ENCODE measurements at places on chromosomes 6 and 20.

DNA sequence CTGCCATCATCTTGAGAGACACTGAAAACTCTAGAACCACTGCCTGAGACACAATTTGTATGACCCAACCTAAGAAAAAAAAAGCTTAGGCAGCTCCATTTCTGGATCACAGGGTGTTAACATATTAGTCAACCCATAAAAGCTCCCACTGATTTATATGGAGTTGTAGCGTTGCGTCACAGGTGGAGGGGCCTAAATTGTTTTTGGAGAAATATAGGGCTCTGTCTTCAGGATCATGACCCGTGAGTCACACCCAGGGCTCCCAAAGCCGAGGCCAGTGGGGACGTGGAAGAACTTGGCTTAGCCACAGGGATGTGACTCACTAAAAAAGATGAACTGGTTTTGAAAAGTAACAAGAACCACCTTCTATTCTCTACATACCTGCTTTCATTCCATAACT, 116.5 kb upstream of the BMP2 start:
- peak; percentile 98 for DNase-seq

- no peak for DNase-seq
Measured at GRCh38 chr6:31287619-31288018, 15.7 kb upstream of the HLA-C start.

DNA sequence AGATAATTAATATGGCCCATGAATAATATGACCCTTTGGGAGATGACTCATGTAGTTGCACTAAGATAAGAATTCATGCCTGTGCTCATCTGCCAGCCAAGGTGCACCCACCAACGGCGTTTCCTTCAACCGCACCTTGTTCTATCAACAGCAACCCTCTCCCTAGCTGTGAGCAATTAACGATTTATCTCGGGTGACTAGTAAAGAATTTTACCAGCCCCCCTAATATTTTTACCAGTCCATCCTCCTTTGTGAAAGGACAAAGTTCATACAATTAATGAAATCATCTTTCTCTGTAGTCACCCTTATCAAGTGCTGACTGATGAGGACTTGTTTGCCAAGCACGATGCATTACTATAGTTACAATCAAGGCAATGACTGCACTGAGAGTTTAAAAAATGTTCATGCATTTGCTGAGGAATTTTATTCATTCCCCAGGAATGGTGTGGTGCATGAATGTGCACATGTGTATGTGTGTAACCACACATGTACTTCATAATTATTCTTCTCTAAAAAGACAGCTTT, 118.7 kb downstream of the SMOC2 start:
- peak; percentile 33 for DNase-seq

- DNase-seq = no peak
Measured at GRCh38 chr6:25612666-25613065, 39.3 kb upstream of the SCGN start.

- DNase-seq = peak; percentile 64
Measured at GRCh38 chr6:163415620-163416556, 1.4 kb downstream of the QKI start.

GRCh38 chr6:75492386-75493153, 1.0 kb downstream of the FILIP1 start:
- DNase-seq = no peak

GRCh38 chr6:164507206-164507940, 802.0 kb downstream of the C6orf118 start:
- no peak for DNase-seq

GRCh38 chr6:47521961-47522360, 44.4 kb downstream of the CD2AP start:
- DNase-seq = no peak

GRCh38 chr20:54255157-54255556, 47.3 kb downstream of the PFDN4 start:
- DNase-seq = no peak

DNA sequence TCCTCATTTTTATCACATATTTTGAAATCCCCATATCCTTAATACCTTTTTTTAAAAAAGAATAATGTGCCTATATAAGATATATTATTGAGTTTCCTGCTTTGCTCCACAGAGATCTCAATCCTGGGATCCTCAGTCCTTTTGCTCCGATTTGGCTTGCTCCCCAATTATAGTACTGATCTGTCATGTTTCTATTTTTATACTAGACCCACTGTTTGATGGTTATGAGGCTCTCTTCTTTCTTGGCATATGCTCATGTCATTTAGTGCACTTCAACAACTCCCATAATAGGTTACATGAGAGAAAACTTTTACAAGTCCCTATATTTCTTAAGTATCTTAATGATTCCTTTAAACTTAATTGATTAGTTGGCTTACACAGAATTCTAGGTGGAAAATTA, 958.5 kb upstream of the EPHA7 start:
- DNase-seq = no peak

DNA sequence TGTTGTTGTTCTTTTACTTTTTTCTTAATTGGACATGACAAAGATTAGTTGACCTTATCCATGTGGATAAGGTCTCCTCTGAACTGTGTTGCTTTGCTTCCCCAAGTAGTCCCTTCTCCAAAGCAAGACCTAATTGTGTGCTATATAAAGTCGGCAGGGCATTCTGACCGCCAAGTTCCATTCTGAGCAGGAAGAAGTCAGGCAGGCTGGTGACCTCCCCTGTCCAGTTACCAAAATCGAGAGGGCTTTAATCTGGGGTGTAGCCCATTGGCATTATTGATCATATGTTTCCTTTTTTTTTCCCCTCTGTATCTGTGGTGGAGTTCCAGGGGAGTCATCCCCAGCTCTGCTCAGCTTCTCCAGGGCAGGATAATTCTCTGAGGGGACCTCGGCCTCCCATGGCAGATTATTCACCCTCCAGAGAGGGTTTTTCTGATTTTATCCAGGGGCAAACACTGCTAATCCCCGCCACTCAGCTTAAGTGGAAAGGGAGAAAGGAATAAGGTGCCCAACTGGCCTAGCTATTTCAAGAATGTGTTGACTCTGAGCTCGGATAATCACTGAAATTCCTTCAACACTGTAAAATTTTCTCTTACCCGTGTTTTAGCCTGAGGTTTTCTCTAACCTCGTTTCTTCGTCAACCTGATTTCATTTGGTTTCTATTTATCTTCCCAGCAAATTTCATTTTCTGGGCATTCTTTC, 71.8 kb upstream of the L3MBTL3 start:
- no peak for DNase-seq

- DNase-seq = no peak
Measured at GRCh38 chr6:138769102-138769676, 4.4 kb upstream of the CCDC28A start.

GRCh38 chr20:57907131-57908000, 197.6 kb upstream of the PMEPA1 start:
- no peak for DNase-seq

DNA sequence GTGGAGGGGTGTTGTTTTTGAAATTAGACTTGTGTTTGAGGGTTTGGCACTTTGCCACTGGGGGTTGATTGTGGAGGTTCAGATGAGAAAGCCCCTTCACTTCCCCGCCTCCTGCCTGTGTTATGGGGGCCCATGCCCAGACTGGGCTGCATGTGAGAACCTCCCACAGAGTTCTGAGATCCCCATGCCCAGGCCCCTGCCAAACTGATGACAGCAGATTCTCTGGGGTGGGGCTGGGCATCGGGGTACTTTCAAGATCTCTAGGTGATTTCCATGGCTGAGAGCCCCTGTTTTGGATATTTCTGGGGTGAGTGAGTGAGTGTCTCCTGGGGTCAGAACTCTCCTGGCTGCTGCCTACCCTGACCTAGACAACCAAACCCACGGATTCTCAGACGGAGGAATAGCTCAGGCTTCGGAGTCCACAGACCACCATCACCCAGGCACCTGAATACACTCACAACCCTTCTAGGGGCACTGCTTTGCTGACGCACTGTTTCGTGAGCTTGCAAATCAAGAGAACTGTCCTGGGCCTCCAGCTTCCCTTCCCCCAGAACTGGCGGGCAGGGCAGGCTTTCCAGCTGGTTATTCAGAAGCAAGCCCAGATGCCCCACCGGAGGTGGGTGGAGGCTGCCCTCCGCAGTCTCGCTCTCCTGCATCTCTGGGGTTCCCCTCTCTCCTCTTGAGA, 6.3 kb downstream of the BCAS1 start:
- DNase-seq = no peak

- DNase-seq = no peak
Measured at GRCh38 chr6:158761746-158762145, 57.4 kb downstream of the EZR start.

DNA sequence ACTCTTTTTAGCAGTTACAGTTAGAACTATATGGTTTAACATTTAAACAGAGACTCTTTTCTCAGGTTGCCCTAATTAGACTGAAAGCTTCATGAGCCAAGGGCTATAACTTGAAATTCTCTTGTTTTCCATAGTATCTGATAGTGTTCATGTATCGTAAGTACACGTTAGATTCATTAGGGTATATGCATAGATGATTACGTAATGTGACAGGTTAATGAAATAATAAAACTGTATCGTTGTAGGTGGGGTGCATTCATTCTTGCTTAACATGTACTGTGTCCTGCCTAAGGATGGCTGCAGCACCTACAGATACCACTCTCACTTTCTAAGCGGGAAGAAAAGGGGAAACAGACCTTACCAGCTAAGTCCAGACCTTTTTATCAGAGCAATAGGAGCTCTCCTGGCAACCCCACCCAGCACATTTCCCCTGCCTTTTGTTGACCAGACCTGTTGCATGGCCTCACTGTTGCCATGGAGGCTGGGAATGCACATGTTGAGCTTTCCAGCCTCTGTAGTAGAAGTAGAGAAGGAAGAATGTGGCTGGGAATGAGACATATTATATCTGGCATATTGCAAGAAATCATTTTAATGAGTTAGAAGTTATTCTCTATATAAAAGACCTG, 83.0 kb downstream of the MAP3K4 start:
- no peak for DNase-seq

DNA sequence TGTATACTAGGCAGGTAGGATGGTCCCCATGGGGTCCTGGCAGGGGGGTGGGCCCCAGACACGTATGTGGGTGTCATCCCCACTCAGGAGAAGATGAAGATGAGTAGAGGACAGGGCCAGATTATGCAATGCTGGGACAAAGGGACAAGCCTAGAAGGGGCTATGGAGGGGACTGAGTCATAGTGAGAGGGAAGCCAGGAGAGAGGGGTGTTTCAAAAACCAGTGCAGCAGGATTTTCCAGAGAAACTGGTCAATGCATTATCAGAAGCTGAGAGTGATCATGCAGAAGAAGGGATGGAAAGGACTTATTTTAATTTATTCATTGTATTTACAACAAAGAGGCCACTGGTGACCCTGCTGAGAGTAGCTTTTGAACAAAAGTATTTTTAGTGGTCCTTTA, 74.0 kb downstream of the PPP1R3G start:
- DNase-seq = peak; percentile 21

DNA sequence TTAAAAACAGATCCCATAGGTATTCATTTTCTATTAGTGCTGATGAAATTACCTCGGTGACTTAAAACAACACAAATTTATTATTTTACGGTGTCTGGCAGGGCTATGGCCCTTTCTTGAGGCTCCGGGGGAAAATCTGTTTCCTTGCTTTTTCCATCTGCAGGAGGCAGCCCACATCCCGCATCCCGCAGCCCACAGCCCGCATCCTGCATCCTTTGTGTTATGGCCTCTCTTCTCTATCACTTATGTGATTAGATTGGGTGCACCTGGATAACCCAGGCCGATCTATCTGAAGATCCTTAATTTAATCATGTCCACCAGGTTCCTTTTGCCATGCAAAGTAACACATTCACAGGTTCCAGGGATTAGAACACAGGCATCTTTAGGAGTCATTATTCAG, 407.8 kb downstream of the CDC5L start:
- no peak for DNase-seq

- DNase-seq = no peak
Measured at GRCh38 chr6:170114956-170115855, 175.7 kb downstream of the DLL1 start.

- no peak for DNase-seq
Measured at GRCh38 chr6:145714731-145715130, 20.6 kb downstream of the EPM2A start.

DNA sequence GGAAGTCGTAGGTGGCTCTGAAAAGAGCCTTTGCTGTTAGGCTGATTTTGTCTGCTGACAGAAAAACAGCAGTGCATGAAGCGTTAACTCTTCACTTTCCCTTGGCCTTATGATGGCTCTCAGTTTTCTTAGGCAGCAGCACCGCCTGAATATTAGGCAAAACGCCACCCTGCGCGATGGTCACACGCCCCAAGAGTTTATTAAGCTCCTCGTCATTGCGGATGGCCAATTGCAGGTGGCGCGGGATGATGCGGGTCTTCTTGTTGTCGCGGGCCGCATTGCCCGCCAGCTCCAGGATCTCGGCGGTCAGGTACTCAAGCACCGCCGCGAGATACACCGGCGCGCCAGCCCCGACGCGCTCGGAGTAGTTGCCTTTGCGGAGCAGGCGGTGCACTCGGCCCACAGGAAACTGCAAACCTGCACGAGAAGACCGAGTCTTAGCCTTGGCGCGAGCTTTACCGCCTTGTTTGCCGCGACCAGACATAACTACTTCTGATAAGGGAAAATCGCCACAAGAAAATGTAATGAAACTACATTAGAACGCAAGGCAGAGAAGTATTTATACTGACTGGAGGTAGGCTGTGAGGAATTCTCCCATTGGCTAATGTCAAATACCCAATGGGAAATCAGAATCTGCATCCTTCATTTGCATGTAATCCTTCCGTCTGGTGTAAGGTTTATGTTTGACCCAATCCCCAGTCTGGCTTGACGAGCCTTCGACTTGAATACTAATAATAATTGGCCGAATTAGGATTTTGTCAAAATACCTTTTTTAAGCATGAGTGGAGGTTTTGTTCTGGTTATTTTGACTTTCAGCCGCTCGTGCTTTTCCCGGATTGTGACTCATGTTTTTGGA, 53.9 kb upstream of the HFE start:
- peak; percentile 93 for DNase-seq

DNA sequence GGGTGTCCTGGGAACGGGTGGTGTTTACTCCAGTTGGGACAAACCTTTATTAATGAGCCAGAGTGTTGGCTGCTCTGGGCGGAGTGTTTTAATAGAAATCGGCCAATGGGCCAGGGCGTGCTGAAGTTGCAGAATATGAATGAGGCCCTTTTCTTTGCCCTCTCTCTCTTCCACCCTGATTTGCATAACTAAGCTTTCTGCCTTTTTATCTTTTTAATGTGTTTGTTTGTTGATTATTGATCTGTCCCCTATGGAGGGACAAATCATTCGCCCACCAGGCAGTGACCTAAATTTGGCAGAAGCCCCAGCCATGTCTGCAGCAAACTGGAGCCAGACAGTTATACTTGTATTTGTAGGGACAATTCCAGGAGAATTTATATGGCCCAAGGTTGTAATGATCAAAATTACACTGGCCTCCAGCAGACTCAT, 420.9 kb downstream of the PREX1 start:
- DNase-seq = no peak

- no peak for DNase-seq
Measured at GRCh38 chr6:136788069-136788902, 4.0 kb downstream of the MAP3K5 start.

GRCh38 chr20:56440346-56441007, 27.9 kb upstream of the RTF2 start:
- DNase-seq = no peak

Data from RWPE1 (cell line).